ENCODE measurements at places on chromosomes 12 and 14. TPM values are rescaled to one million over a fixed set of nuclear protein-coding genes. Genes with fewer than 3 reads are reported as not detected.

DNA sequence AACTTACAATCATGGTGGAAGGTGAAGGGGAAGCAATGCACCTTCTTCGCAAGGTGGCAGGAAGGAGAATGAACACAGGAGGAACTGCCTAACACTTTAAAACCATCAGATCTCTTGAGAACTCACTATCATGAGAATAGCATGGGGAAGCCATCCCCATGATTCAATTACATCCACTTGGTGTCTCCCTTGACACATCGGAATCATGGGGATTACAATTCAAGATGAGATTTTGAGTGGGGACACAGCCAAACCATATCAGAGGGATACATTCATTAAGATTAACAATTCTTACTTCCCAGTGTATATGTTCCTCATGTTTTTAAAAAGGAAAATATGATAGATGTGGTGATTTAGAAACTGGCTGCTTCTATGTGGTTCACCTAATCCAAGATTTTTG, 117.9 kb downstream of the PDE3A start:
- no peak for DNase-seq

DNA sequence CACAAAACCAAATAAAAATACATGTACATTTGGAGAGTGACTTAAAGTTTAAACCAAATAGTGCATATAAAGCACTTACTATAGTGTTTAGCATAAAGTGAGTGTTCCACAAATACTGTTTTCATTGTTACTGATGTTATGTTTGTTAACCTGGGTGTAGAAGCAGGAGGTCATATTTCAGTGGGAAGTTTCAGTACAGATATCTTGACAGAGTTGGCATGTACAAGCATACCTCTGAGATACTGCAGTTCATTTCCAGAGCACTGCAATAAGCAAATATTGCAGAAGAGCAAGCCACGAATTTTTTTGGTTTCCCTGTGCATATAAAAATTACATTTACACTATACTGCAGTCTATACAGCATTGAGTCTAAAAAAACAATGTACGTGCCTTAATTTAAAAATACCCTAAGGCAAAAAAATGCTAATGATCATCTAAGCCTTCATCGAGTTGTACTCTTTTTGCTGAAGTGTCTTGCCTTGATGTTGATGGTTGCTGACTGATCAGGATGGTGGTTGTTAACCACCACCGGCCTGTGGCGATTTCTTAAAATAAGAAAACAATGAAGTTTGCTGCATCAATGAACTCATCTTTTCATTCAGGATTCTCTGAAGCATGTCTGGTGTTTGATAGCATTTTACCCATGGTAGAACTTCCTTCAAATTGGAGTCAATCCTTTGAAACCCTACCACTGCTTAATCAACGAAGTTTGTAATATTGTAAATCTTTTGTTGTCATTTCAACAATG, 361.1 kb upstream of the RPL10L start:
- no peak for DNase-seq

GRCh38 chr12:45183246-45183645, 32.6 kb upstream of the ANO6 start:
- no peak for DNase-seq

DNA sequence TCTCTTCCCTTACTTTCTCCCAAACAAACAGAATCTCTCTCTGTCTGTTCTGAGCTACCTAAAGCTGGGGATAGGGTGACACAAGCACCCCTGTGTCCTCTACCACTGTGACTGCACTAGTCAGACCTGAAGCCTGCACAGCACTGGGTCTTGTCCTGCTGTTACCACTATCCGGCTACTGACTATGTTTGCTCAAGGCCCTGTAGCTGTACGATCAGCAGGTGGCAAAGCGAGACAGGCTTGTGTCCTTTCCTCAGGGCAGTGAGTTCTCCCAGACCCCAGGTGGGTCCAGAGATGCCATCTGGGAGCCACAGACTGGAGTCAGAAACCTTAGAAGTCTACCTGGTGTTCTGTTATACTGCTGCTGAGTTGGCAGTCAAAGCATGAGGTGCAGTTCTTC, 116.4 kb downstream of the NUBPL start:
- no peak for DNase-seq

GRCh38 chr12:113537046-113537750, 65.5 kb upstream of the LHX5 start:
- DNase-seq, result no peak

GRCh38 chr14:94093418-94093817, 12.3 kb downstream of the IFI27L1 start:
- DNase-seq, result no peak

DNA sequence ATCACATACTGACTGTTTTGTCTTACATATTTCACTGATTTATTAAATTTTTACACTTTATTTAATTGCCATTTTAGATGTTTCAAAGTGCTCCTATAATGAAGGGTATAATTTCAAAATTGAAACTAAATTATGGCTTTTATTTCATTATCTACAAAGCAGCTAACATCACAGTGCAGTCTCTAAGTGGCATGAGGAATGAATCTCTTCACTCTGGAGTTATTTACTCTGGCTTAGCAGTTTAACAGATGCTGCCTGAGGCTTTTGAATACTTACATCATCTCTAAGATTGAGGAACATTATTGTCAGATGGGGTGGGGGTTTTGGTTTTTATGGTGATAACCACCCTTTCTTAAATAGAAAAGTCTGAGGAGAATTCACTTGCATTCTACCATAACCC, 386.4 kb downstream of the TRHDE start:
- no peak for DNase-seq

- DNase-seq, result no peak
Measured at GRCh38 chr12:71312768-71313403, 126.7 kb upstream of the LGR5 start.

- DNase-seq, result no peak
Measured at GRCh38 chr14:36747411-36748184, 85.9 kb downstream of the PAX9 start.

GRCh38 chr14:77322250-77322902, 1.5 kb downstream of the GSTZ1 start:
- DNase-seq, result no peak

DNA sequence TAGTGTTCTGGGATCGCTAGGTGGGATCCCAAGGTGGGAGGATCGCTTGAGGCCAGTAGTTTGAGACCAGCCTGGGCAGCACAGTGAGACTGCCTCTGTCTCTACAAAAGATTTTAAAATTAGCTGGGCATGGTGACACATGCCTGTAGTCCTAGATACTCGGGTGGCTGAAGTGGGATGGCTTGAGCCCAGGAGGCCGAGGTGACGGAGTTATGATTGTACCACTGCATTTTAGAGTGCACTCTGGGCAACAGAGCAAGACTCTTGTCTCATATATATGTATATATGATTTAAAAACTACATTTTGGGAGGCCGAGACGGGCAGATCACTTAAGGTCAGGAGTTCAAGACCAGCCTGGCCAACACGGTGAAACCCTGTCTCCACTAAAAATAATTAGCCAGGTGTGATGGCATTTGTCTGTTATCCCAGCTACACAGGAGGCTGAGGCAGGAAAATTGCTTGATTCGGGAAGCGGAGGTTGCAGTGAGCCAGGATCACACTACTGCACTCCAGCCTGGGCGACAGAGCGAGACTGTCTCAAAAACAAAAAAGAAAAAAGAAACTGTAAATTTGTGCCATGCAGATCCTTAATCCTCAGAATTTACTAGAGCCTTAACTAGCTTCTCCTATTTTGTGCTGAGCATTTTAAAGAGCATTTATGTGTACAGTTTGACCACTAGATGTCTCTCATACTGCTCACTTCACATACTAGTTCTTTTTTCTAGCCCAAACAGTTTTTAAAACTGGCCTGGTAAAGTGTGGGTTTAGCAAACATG, 114.8 kb downstream of the MON2 start:
- DNase-seq, result no peak

DNA sequence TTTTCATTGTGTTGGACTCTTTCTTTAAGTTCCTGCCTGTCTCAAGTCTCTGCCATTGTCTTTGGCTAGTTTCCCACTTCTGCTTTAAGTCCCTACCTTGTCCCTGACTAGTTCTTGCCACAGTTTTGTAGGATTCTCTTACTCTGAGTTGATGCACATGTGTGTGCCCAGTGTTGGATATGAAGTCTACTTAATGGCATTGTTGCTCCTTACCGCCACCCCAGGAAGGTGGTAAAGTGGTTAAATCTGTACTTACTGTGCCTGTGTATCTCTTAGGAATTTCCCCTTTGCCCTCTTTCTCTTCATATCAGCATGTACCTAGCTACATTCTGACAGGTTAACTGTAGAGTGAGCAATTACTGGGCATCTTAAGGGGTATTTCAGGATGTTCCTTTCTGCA, 227.1 kb downstream of the NUBPL start:
- no peak for DNase-seq

DNA sequence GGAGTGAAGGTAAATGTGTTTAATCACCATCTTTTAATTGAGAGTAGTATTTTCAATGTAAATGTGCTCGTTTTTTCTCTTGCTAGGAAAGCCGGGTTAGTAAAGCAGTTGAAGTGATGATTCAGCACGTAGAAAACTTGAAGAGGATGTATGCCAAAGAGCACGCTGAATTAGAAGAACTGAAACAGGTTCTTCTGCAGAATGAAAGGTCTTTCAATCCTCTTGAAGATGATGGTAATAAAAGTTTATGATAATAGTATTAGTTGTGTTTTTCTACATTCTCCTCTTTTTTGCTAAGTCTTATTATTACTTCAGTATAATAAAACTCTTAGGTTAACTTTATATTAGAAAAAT, 93.9 kb downstream of the DNAI7 start:
- DNase-seq, result no peak

DNA sequence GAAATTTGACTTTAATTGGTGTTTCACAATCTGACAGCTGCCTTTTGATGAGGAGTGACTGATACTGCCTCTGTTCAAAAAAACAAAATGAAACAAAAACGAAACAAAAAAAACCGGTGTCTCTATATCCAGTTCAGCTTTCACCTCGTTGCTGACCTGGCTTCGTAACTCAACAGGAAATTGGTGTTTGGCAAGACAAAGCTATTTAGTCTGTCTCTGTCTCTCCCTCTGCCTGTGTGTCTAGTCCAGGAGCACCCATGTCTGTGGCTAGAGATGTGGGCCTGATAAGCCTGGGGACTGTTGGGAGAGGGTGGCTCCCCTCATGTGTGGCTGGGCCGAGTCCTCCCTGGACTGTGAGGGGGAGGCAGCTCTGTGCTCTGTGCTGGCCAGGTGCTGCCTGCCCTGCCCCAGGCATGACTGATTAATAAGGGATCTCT, 11.3 kb downstream of the CACNA1C start:
- DNase-seq, result no peak

DNA sequence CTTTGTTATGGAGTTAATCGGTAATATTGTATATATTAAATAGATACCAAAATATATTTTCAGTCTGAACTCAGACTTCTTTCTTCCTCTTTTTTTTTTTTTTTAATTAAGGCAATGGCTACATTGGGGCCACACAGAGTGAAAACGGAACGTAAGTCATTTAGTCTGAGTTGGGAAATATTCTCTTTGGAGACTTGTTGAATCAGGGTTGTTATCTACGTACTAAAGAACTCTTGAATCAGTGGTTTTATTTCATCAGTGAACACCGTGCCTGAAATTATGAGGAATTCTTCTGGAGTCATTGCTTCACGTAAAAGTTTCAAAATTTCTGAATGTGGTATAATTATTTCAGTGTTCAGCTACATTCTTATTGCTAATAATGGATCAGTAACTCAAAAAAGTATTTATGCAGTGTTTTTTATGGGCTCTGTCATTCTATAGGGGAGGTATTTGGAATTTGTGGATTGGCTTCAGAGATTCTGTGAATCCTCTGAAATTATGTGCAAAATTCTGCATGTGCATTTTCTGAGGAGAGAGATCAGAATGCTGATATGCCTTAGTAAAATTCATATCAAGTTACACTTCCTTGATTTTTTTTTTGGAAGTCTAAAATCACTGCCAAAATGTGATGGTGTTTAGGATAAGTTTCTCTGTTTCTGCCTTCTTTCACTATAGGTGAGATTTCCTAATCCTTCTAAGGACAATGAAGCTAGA, 39.6 kb downstream of the BRMS1L start:
- DNase-seq, result no peak

GRCh38 chr14:100611811-100612480, 24.7 kb upstream of the BEGAIN start:
- DNase-seq, result peak; percentile 11

DNA sequence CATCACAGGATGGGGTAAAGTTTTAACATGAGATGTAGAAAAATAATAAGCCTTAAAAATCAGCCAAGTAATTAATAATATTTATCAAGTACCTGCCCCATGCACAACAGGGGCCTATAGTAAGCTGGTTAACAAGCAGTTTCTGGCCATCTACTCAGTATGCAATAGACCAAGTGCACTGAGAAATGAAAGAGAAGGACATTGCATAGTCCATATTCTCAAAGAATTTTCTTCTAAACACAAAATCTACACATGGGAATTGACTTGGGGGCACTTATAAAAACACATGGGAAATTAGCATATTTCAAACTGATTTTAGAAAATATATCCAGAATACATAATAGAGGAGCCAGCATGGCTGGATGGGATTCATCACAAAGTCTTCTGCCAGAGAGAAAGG, 109.5 kb downstream of the DIO2 start:
- DNase-seq, result no peak

DNA sequence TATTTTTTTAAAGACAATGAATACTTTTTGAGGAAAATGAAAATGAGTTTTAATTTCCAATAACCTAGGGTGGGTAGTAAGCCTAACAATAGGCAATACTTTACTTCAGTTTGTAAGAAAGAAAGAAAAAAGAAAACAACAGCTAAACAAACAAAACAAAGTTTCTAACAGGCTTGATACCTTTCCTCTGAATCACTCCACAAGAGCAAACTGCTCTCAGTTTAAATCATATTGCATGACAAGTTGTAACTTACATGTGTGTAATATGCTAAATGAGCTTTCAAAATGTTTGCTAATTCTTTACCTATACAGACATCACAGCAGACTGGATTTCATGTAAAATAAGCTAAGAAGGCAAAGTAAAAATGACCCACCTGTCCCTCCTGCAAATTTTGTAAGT, 6.7 kb upstream of the LMO3 start:
- no peak for DNase-seq

The TMTC1 gene
- 49.1 TPM for total RNA-seq

The DCN gene
- 705 TPM for total RNA-seq

The RABGGTA gene
- total RNA-seq, result 41.3 TPM

The IPO8 gene
- total RNA-seq, result 72.3 TPM

The OAS1 gene
- total RNA-seq, result 67.9 TPM

The SERPINA9 gene
- total RNA-seq, result not detected

The ASB2 gene
- total RNA-seq, result 89.1 TPM

The APPL2 gene
- total RNA-seq, result 138 TPM

The GNB3 gene
- 0.38 TPM for total RNA-seq

The TAS2R31 gene
- total RNA-seq, result 8.1 TPM

The TMPRSS12 gene
- total RNA-seq, result not detected

The CACNA2D4 gene
- total RNA-seq, result 3.9 TPM

The NUBPL gene
- total RNA-seq, result 15.1 TPM

The ANG gene
- 25.0 TPM for total RNA-seq

The DDX11 gene
- 36.3 TPM for total RNA-seq

The ADCY6 gene
- total RNA-seq, result 207 TPM

Data from mucosa of descending colon (tissue), 3 donors.